ENCODE measurements at places on chromosomes 1 and 21.

DNA sequence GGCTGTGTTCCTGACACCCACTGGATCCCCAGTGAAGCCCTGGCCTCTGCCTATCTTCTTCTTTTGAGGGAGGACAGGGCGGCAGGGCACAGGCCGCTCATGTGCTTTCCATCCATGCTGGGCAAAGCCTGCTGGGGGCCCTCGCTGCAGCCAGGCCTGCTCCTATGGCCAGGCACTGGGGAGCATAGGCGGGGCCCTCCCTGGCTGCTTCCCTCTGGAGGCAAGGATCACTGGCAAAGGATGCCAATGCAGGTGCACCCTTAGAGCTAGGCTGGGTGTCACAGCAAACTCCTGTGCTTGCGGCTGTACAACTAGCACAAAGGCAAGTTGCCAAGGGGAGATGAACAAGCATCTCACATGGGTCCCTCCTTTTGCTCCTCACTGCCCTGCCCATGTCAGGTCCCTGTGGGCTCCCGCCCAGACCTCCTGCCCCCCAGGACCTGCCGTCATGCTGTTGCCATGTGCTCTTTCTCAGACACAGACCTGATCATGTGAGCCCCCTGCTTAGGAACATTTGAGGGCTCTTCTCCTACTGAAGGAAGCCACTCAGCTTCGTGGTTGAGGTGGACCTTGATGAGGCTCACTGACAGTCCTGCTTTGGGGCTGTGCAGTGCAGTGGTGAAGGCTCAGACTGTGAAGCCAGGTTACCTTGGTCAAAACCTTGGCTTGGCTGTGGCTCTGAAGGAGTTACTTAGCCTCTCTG is 393.6 kb downstream of the PTPRU start:
- no peak for DNase-seq

DNA sequence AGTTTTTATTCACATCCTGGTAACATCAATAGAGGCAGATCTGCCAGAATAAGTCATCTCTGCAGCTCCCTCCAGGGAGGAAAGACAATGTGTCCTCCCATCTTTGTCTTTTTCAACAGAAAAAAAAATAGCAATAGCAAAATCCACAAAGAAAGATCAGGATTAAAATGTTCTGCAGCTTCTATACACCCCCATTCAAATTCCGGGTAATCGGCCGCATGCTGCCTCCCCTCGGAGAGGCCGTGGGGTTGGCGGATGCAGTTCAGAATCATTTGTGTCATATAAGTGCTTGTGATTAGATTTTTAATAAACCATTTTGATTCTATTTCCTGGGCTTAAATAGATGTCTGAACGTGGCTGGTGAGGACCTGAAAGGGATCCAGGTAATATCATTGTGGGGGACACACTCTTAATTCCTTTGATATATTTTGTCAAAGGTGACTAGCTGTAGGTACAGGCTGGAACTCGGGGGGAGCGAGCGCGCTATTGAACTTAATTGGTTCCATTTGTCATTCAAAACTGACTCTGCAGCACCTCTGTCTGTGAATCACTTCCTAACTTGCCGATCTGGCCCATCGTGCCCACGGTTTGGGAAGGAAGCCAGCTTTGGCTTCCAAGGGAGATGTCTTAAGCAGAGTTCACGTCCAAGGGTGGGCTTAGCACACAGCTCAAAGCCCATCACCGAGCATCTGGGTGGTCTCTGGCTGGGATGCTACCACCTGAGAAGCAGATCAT is 85.6 kb upstream of the ARHGEF16 start:
- DNase-seq: no peak

GRCh38 chr1:18407166-18408045 is 73.3 kb upstream of the KLHDC7A start:
- no peak for DNase-seq

- DNase-seq: peak; percentile 29
These were observed 1.2 kb upstream of the PTTG1IP start for GRCh38 chr21:44874497-44875315.

DNA sequence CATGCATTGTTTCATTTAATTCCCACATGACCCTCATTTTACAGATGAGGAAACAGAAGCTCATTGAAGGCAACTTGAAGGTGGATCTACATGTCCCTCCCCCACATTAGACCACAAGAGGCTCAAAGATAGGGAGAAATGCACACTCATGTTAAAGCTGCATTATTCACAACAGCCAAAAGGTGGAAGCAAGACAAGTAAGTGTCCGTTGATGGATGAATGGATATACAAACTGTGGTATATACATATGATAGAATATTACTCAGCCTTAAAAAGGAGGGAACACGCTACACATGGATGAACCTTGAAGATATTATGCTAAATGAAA is 149.7 kb upstream of the JUN start:
- DNase-seq: no peak

- DNase-seq: no peak
These were observed 16.3 kb upstream of the CD2 start for GRCh38 chr1:116737855-116738321.

DNA sequence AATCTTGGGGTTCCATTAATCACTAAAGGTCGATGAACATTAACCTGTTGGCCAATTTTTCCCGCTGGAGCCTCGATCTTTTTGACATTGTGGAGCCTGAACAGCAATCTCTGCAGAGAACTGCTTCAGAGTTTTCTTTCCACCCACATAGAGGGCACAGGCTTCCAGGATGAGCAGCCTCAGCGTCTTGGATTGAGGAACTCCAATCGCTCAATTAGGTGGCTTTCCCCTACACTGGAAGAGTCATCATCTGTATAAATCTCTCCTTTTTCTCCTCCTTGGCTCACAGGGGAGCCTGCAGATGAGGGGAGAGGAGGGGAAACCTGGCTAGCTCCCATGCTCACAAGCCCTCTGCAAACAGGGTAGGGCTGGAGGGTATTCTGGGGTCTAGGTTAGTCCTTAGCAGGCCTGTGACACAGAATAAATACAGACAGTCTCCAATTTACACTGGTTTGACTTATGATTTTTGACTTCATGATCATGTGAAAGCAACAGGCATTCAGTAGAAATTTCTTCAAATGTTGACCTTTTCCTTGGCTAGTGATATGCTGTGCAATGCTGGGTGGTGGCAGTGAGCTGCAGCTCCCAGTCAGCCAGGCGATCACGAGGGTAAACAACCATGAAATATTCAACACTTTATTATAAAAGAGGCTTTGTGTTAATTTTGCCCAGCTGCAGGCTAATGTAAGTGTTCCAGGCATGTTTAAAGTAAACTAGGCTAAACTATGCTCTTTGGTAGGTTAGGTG is 80.8 kb downstream of the PGBD5 start:
- DNase-seq: no peak

DNA sequence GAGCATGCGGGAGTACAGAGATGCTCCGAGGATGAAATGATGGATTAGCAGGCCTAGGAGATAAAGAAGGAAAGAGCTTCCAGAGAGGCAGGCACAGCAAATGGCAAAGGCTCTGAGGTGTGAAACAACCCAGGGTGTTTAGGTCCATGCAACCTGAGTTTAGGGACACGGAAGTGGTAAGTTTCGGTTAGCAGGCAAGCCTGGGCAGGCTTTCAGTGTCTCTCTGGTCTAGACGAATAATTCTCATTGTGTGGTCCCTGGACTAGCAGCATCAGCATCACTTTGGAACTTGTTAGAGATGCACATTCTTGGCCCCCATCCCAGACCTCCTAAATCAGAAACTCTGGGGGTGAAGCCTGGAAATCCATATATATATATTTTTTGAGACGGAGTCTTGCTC is 18.6 kb downstream of the NKAIN1 start:
- no peak for DNase-seq

- no peak for DNase-seq
These were observed 46.5 kb upstream of the LPGAT1 start for GRCh38 chr1:211876851-211877590.

- no peak for DNase-seq
These were observed 73.8 kb downstream of the AK4 start for GRCh38 chr1:65221638-65222339.

GRCh38 chr1:3956527-3957170 is 56.6 kb upstream of the C1orf174 start:
- DNase-seq: no peak

Measured in effector memory CD4-positive, alpha-beta T cell (primary cell).